ENCODE measurements at places on chromosomes 6 and 20.

DNA sequence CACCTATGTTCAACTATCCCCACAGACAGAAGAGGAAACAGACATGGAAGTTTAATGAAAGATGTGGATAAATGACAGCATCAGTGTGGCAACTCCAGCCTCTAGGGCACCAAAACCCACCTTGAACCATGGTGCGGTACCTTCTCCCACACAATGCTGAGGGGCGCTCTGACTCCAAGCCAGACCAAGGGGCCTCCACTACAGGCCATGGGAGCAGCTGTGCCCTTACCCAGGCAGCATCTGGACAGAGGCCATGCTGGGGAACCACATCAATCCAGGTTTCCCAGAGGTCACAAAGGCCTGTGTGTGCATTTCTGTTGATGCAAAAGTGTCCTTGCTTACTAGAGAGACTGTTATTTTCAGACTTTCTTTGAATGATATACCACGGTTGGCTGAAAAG, 4.1 kb downstream of the PRR18 start:
- H3K36me3 ChIP-seq = peaks cover 4% of the 10 kb centered on the region
- no peak overlapping the region for H3K4me3 ChIP-seq
- peaks cover 6% of the 10 kb centered on the region for H3K4me1 ChIP-seq
- peaks cover 26% of the 10 kb centered on the region for H3K27me3 ChIP-seq
- no peak for DNase-seq
- no peak overlapping the region for H3K27ac ChIP-seq

- H3K4me1 ChIP-seq = no peaks in the 10 kb centered on the region
- no peak overlapping the region for H3K27ac ChIP-seq
- H3K4me3 ChIP-seq = no peak overlapping the region
- peaks cover 2% of the 10 kb centered on the region for H3K27me3 ChIP-seq
- peaks cover 46% of the 10 kb centered on the region for H3K36me3 ChIP-seq
- DNase-seq = no peak
Measured at GRCh38 chr6:161109366-161109765, 117.8 kb downstream of the MAP3K4 start.

GRCh38 chr6:75751443-75751842, 2.4 kb downstream of the MYO6 start:
- peaks cover 23% of the 10 kb centered on the region for H3K4me1 ChIP-seq
- no peaks in the 10 kb centered on the region for H3K36me3 ChIP-seq
- H3K27ac ChIP-seq = no peak overlapping the region
- no peak for DNase-seq
- no peak overlapping the region for H3K4me3 ChIP-seq

GRCh38 chr6:26021001-26021349, 58.4 kb downstream of the TRIM38 start:
- DNase-seq = no peak
- peak overlapping the region; percentile 100 for H3K27ac ChIP-seq
- peaks cover 19% of the 10 kb centered on the region for H3K27me3 ChIP-seq
- peaks cover 38% of the 10 kb centered on the region for H3K4me1 ChIP-seq

DNA sequence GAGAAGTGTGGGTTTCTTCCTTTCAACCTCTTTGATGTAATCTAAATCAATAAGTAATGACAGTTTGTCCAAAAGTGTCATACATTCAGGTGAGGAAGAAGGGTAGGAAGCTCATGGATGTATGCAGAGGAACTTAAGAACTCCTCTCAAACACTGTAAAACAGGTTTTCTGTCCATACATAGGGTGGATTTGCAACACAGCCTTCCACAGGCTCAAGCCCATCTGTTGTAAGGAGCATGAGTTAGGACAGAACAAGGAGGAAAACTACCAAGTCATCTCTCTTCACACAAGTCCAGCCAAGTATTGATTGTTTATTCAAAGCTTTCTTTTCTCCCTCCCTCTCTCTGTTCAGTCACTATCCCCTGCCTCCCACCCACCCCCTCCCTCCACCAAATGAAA, 49.0 kb upstream of the CDYL start:
- no peak overlapping the region for H3K4me3 ChIP-seq
- H3K27me3 ChIP-seq = no peaks in the 10 kb centered on the region
- DNase-seq = no peak
- H3K36me3 ChIP-seq = no peaks in the 10 kb centered on the region

- H3K4me1 ChIP-seq = peaks cover 15% of the 10 kb centered on the region
- no peak overlapping the region for H3K27ac ChIP-seq
- no peak for DNase-seq
- no peaks in the 10 kb centered on the region for H3K27me3 ChIP-seq
Measured at GRCh38 chr6:135853986-135854385, 2.5 kb downstream of the PDE7B start.

GRCh38 chr6:164101859-164102258, 687.3 kb downstream of the QKI start:
- H3K4me3 ChIP-seq = no peak overlapping the region
- H3K27me3 ChIP-seq = peaks cover 6% of the 10 kb centered on the region
- peaks cover 4% of the 10 kb centered on the region for H3K4me1 ChIP-seq
- no peak overlapping the region for H3K27ac ChIP-seq
- no peaks in the 10 kb centered on the region for H3K36me3 ChIP-seq

GRCh38 chr20:49948178-49948577, 12.0 kb downstream of the RNF114 start:
- no peak overlapping the region for H3K4me3 ChIP-seq
- H3K27me3 ChIP-seq = no peaks in the 10 kb centered on the region
- peaks cover 42% of the 10 kb centered on the region for H3K36me3 ChIP-seq
- H3K4me1 ChIP-seq = peaks cover 10% of the 10 kb centered on the region
- no peak overlapping the region for H3K27ac ChIP-seq

DNA sequence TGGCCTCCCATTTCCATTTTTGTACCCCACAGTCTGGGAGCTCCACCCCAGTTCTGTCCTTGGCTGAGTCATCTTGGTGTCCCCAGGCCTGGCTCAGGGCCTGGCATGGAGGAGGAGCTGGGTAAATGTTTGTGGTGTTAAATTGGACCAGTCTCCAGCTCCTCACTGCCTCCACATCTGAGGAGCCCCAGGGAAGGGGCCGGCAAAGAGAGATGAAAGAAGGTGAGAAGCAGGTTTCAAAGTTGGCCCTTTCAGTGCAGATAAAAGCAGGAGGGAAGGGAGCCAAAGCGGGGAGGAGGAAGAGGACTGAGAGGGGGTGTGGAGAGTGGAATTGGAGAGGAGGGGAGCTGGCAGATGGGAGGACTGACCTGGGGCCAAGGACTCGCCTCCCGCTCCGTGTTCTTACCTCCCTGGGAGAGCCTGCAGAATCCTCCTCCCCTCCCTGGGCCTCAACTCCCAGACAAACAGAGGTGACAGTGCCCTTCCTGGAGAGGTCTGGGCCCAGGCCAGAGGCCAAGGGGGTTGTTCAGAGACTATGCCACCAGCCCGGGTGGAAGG, 89.0 kb downstream of the CD40 start:
- DNase-seq = no peak
- H3K4me3 ChIP-seq = no peak overlapping the region
- H3K27ac ChIP-seq = no peak overlapping the region
- H3K27me3 ChIP-seq = peaks cover 15% of the 10 kb centered on the region
- peaks cover 6% of the 10 kb centered on the region for H3K4me1 ChIP-seq
- H3K36me3 ChIP-seq = no peaks in the 10 kb centered on the region

DNA sequence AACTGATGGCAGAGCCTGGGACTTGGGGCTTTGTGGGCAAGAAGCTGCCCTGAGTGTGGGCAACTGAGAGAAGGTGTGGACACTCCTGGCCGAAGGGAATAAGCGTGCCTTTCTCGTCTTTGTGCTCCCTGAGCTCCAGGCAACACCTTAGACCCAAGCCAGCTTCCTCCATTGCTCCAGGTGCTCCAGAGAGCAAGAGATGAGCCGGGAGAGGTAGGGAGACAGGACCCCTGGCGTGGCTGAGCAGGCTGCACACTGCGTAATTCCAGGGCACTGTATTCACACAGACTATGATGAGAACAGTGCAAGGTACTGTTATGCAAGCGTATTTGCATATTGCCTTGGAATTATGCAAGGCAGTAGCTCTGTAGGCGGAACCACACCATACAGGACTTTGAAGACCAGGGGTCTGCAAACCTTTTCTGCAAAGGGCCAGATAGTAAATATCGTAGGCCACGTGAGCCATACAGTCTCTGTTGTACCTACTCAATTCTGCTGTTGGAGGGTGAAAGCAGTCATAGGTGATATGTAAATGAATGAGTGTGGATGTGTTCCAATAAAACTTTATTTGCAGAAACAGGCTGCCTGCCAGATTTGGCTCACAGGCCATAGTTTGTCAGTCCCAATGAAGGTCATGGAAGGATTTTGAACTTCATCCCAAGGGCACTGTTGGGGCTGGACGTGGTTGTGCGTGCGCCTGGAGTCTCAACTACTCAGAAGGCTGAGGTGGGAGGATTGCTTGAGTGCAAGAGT, 42.1 kb upstream of the FAM83D start:
- H3K27ac ChIP-seq = peak overlapping the region; percentile 96
- DNase-seq = no peak
- H3K4me1 ChIP-seq = peaks cover 69% of the 10 kb centered on the region

- no peak for DNase-seq
- H3K4me1 ChIP-seq = no peaks in the 10 kb centered on the region
- H3K4me3 ChIP-seq = no peak overlapping the region
- H3K27me3 ChIP-seq = peaks cover 6% of the 10 kb centered on the region
- no peaks in the 10 kb centered on the region for H3K36me3 ChIP-seq
Measured at GRCh38 chr6:110398778-110399177, 16.6 kb downstream of the DDO start.

DNA sequence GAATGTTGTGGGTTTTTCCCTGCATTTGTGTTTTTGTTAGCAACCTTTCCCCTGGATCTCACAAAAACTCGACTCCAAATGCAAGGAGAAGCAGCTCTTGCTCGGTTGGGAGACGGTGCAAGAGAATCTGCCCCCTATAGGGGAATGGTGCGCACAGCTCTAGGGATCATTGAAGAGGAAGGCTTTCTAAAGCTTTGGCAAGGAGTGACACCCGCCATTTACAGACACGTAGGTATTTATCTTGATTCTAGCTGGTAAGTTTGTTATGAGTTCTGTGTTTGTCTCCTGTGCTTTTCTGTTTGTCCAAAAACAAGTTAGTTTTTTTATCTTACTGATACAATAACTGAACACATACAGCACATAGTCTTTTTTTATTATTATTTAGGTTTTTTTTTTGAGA, 3.0 kb downstream of the SLC25A27 start:
- no peaks in the 10 kb centered on the region for H3K36me3 ChIP-seq
- H3K27ac ChIP-seq = no peak overlapping the region
- H3K4me1 ChIP-seq = peaks cover 12% of the 10 kb centered on the region
- peaks cover 14% of the 10 kb centered on the region for H3K27me3 ChIP-seq
- no peak overlapping the region for H3K4me3 ChIP-seq
- DNase-seq = no peak

- no peak overlapping the region for H3K27ac ChIP-seq
- DNase-seq = no peak
- H3K36me3 ChIP-seq = peaks cover 4% of the 10 kb centered on the region
- H3K27me3 ChIP-seq = peaks cover 5% of the 10 kb centered on the region
- no peaks in the 10 kb centered on the region for H3K4me1 ChIP-seq
Measured at GRCh38 chr6:33466075-33466735, 11.8 kb downstream of the ZBTB9 start.

DNA sequence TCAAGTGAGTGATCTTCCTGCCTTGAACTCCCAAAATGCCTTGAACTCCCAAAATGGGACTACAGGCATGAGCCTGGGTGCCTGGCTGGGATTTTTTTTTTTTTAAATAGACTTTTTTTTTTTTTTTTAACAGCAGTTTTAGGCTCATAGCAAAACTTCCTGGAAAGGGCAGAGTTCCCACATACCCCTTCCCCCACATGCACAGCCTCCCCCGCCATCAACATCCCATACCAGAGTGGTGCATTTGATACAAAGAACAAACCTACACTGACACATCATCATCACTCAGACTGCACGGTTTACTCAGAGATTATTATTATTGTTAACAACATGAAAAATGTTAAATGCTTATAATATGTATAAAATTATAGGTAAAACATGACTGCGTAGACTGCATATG, 26.0 kb downstream of the UQCC1 start:
- H3K4me3 ChIP-seq = no peak overlapping the region
- no peak overlapping the region for H3K27ac ChIP-seq
- H3K4me1 ChIP-seq = peaks cover 10% of the 10 kb centered on the region
- H3K27me3 ChIP-seq = peaks cover 2% of the 10 kb centered on the region
- H3K36me3 ChIP-seq = peaks cover 17% of the 10 kb centered on the region
- no peak for DNase-seq

Measured in immature natural killer cell (primary cell).